Ecto neural progenitor cell (in vitro differentiated cells): ENCODE measurements at places on chromosomes 12 and 14.

DNA sequence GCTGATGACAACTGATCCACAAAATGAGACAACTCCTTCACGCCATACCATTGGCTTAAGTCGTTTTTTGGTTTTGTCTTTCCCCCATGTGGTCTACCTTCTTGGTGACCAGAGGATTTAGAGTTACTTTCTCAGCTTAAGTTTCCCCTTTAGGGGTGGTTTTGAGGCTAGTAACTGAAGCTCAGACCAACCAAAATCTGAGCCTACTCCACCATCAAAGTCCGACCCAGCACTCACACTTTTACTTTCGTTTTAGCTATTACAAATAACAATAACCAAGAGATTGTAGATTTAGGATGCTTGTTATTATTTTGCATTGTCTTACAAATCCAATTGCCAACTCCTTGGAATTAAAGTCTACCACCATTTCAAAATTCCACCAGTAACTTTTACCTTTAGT lies 130.6 kb upstream of the MDM1 start:
- no peak for DNase-seq

DNA sequence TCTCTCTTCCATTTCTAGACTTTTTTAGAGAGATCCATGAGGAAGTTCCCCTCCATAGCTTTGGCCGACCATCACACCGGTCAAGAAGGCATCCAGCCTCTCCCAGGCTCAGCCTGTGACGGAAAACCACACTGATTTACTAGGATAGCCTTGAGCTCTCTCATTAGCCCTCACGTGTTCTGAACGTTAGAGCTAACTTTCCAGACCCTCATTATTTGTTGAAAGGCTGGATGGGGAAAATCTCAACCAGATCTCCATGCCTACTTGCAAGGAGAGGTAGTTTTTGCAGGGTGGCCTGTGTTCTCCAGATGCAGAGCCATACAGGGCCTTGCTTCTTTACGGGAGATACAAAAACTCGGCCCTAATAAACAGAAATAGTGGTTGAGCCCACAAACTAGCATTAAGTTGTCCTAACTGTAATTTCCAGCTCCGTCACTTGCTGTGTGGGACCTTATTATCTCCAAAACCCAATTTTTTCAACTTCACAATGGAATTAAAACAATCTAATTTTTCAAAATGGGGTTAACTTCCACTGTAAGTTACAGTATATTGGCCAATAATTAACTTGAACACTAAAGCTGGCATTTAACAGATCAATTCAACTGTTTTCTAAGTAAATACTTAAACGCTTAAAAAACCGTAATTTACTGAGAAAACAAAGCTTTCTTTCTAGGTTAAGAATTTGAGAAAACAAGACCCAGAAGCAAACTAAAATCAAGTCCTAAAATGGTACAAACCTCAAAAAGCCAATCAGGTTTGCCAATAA lies 65.3 kb downstream of the KLHL28 start:
- no peak for DNase-seq

GRCh38 chr14:101115652-101116051 lies 212.1 kb upstream of the RTL1 start:
- no peak for DNase-seq

DNA sequence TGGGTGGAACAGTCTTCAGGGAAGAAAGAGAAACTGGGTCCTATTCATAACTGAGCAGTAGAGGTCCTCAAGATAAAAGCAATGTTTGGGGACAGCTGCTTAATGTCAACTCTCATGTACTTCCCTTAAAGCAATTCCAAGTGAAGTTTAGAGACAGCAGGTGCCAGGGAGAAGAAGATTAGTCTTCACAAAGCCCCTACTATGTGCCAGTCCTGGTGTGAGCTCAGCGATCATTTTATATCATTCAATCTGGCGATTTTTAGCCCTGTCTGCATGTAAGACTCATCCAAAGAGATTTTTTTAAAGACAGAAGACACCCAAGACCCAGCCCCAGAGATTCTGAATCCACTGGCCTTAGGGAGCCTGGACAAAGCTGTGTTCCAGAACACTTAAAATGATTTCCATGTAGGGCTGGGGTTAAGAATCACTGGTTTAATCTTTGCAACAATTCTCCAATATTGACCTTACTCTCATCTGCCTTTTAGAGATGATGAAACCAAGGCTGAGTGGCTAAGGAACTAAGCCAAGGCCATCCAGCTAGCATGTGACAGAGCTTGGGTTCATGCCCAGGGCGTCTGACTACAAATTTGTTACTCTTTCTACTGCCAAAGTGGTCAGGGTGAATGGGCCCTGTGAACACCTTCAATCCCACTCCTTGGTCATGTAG lies 404.5 kb upstream of the TBX3 start:
- no peak for DNase-seq

GRCh38 chr14:95204705-95205104 lies 47.4 kb upstream of the DICER1 start:
- DNase-seq = no peak

DNA sequence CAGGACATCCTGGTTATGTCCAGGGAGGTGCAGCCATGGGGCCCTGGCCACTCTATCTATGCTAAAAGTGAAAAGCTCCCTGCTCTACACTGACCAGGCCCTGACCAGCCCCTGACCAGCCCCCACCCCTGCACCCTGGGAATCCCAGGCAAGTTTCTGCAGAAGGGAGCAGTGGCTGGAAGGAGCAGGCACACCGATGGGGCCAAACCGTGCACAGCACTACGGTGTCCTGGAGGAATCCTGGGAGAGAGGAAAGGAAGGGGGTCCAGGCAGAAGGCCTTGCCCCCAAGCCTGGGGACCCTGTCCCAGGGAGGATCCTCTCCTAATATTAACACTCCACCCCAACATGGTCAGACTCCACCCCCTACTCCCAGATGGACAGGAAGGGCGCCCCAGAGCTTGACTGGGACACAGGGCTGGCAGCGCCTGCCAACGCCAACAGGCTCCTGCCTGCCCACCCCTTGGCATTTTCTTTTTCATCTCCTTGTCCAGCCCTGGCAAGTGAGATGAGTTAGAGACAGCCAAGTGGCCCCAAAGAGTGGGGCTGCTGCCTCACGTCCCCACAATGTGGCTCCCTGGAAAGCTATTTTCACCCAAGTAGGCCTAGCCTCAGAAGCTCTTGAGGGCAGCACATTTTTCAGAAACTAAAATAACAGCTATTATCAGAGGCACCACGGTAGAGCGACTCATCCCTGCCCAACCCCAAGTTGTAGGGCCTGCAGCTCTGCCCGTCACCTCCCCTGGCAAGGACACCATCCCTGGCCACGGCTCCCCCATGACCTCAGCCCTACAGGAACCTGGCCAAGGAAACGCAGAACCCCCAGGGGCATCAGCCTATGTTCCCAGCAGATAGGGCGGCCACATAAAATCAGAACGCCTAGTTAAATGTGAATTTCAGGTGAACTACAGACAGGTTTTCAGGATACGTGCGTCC lies 82.6 kb downstream of the SCARB1 start:
- no peak for DNase-seq

DNA sequence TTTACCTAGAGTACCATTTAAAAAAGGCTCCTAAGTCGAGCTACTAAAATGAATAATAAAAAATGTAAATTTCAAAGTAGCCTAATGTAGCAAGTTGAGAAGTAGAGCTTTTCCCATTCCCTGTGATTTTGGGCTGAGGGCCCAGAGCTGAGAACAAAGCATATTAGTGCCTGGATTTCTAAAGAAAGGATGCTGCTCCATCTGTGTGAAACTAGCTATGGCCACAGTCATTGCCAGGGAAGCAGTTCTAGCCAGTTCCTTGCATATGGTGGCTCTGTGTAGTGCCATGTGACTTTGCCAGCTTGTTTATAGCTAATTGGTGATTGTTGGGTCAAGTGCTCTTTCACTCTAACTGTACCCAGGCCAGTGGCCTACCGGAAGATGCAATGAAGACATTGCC lies 20.4 kb upstream of the FBXO33 start:
- no peak for DNase-seq

- no peak for DNase-seq
These were observed 1636.5 kb upstream of the SEL1L start for GRCh38 chr14:83170165-83170564.

DNA sequence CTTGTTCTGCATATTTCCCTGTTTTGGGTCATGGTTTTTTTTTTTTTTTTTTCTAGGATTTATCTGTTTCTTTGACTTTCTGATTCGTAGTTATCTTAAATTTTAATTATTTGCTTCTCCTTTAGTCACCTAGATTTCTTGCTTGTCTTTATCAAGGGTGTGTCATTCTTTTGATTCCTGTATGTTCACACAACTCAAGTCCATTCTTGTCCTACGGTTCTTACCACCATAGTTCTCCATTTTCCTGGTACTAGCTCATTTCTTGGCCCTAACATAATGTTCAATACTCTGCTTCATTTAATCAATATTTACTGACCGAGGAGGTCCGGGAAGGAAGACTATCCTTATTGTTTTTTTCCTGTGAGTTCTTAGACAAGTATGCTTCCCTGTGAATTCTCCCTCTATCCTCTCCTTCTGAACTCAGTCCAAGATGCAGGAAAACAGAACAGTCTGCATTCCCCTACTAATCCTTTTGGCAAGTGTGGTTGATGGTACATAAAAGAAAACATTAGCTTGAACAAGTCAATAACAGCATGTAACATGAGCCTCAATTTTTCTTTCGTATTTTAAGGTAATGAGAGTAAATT lies 1346.4 kb upstream of the SEL1L start:
- DNase-seq = no peak

- no peak for DNase-seq
These were observed 17.8 kb upstream of the DCD start for GRCh38 chr12:54666008-54666407.

- peak; percentile 43 for DNase-seq
These were observed 31.8 kb upstream of the RCOR1 start for GRCh38 chr14:102560458-102561261.

- peak; percentile 64 for DNase-seq
These were observed 790 bp downstream of the GTF2A1 start for GRCh38 chr14:81219759-81220579.

DNA sequence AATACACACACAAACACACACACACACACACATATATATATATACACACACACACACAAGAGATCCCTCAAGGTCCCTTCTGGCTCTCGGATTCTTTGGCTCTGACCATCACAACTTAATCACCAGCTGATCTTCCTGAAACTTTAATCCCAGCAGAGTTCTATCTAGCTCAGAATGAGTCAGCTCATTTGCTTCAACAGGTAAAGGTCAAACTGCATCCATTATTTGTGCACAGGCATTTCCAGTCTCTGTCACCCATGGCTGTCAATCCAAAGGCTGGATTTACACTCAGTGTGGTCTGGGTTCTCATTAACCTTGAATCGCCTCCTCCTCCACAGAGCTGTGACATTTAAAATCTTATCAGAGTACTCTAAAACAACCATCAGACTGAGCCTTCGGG lies 113.3 kb upstream of the TMPO start:
- no peak for DNase-seq

DNA sequence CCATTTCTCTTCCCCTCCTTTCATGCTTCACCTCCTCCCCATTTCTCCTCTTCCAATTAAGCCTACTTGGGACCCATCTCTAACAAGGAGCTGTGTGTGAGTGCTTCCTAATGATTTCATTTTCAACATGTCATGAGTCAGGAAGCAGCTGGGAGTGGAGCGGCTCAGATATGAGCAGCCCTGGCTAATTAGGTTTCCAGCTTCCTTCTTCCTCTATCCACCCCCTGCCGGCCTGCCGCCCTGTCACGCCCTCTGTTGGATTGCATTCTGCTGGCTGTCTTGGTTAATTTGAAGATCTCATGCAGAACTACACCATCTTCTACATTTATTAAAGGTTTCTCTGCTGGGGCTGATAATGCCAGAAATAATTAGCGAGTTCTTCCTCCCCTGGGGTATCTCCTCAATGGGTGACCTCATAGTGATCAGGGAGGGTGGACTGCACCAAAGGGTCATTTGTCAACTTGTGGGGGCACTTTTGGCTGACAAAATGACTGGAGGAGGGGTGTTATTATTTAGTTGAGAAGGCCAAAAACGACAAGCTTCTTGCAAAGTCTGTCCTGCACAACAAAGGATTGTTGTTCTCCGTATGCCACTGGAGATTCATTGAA lies 300.9 kb upstream of the SRRM4 start:
- DNase-seq = no peak

- DNase-seq = no peak
These were observed 5.6 kb upstream of the FAM234B start for GRCh38 chr12:13038491-13039161.

DNA sequence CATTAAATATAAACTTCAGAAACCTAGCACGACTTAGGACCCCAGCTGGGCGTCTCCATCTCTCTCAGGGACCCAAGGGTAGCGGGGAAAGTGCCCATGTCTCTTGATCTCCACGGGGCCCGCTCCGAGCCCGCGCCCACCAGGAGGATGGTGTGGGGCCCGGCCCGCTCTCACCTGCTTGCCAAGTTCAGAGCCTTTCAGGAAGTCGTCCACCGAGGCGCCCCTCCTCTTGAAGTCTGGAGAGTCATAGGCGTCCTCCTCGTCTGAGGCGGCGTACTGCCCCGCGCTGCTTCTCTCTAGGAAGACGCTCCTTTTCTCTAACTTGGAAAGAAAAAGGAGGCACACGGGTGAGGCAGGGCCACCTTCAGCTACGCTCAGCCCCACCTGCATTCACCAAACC lies 96.9 kb downstream of the PIWIL1 start:
- DNase-seq = no peak

GRCh38 chr14:99759546-99759925 lies 33.7 kb upstream of the EML1 start:
- DNase-seq = no peak

GRCh38 chr12:84507956-84508850 lies 404.4 kb downstream of the SLC6A15 start:
- DNase-seq = no peak

- DNase-seq = no peak
These were observed 10.1 kb downstream of the L2HGDH start for GRCh38 chr14:50301914-50302313.

GRCh38 chr12:41067941-41068645 lies 120.0 kb upstream of the PDZRN4 start:
- no peak for DNase-seq

DNA sequence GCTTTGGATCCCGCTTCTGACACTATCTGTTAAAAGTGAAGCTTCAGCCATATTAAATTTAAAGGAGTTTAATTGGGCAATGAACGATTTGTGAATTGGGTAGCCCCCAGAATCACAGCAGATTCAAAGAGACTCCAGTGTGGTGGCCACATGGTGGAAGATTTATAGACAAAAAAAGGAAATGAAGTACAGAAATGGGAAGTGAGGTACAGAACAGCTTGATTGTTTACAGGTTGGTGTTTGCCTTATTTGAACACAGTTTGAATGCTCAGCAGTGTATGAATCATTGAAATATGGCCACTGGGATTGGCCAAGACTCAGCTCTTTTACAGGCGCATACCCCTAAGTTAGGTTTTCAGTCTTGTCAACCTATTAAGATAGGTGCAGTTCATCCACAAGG lies 21.9 kb downstream of the CCDC91 start:
- DNase-seq = no peak
